ENCODE measurements at places on chromosomes 5 and 9.

DNA sequence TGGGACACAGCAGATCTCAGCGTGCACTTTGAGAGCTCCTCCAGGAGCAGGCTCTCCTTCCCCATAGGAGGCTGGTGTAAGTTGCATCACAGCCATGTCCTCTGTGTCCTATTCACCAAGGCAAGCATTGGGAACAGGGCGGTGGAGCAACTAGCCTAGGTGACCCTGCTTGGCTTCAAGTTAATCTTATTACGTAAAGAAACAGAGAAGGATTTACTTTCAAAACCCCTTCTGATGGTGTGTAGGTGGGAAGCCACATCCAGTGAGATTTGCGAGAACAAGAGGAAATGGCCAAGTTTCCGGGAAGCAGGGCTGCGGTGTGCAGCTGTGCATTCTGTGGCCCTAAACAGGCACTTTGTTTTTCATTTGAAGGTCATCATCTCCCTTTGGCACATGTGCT lies 80.2 kb downstream of the TRIO start:
- no peak for DNase-seq

DNA sequence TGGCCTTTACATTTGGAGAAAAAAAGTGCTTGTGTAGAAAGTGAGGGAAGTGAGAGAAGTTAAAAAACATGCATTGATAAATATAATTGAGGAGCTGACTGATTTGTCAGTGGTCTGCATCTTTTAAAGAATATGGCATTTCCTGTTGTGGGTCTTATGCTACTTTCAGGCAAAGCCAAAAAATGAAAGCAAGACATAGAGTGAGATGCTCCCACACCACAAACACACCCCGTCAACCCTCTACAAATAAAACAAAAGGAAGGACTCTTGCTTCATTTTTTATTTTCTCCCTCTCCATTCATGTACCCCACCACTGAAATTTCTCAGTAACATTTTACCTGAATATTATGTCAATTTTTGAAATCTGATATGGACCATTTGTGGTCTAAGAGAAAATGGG lies 22.1 kb upstream of the PLCXD3 start:
- no peak for DNase-seq

GRCh38 chr9:93680443-93681268 lies 104.3 kb downstream of the PHF2 start:
- DNase-seq, result peak; percentile 3

- no peak for DNase-seq
Measured at GRCh38 chr5:141855265-141856036, 22.8 kb downstream of the PCDH1 start.

DNA sequence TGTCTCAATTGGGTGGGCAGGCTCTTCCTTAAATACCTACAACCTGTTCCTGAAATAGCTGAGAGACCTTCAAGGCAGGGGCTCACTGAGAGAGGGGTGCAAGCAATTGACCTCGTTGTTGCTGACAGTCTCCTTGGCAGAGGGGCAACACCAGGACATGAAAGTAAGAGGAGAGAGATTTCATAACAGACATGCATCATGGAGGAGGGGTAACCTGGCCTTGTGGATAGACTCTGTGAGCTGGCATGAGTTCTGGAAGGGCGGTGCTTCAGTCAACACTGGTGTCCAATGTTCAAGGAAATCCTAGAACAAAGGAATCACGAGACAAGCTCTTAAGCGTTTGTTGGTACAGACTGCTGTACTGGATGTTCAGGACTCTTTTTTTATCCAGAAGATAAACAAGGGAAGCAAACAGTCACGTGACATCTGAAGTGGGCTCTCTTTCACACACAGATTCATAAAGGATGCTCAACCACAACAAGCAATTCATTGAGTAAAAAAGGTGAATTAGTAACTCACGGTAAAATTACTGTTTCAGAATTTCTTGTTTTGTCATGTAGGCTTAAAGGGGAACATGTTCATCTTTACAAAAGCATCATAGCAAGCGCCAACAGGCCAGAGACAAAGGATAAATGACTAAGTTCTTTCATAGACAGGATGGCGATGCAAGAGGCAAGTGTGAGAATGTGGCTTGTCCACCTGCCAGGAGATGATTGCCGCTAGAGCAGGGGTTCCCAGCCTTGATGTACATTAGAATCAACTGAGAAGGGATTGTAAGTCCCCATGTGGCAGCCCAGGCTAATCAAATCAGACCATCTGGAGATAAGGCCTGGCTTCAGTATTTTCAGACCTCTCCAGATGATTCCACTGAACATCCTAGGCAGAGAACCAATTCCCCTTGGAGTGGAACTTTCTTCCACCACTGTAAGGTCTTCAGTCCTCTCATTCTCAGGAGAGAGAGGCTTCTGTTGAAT lies 20.7 kb downstream of the ANKRA2 start:
- no peak for DNase-seq

DNA sequence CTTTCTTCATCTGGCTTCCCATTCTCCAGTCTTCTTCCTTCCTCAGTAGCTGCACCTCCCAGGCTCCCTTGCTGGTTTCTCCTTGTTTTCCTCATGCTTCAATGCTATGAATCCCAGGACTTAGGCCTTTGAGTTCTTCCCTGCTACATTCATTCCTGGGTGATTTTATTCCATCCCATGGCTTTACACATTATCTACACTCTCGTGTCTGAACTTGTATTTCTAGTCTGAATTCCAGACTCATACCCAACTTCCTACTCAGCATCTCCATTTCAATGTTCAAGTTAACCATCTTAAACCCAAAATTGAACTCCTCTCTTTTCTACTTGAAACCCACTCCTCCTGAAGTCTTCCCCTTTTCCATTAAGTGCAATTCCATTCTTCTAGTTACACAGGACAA lies 20.0 kb downstream of the SLC24A2 start:
- DNase-seq, result no peak

- peak; percentile 53 for DNase-seq
Measured at GRCh38 chr9:135221951-135222631, 134.6 kb downstream of the OLFM1 start.

- no peak for DNase-seq
Measured at GRCh38 chr5:74262544-74263207, 377.9 kb downstream of the ENC1 start.

GRCh38 chr5:96404191-96404867 lies 28.7 kb downstream of the PCSK1 start:
- DNase-seq, result no peak

- peak; percentile 45 for DNase-seq
Measured at GRCh38 chr9:136552117-136552703, 6.4 kb upstream of the NOTCH1 start.

DNA sequence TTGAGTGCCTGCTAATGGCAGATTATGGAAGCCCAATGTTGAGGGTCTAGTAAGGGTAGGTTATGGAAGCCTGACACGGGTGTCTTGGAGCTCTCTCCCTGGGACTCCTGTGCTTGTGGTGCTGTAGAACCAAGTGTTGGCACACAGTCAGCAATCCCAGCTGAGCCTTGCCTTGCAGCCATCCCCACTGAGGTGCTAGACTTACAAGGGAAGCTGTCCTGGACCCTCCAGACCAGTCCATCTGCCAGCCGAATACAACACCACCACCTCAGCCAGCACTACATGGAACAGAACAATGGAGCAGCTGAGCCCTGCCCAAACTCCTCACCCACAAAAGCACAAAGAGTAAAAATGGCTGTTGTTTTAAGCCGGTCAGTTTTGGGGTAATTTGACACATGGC lies 90.5 kb upstream of the DNAH5 start:
- DNase-seq, result peak; percentile 47

- DNase-seq, result peak; percentile 84
Measured at GRCh38 chr5:86757824-86758223, 140.1 kb downstream of the COX7C start.

DNA sequence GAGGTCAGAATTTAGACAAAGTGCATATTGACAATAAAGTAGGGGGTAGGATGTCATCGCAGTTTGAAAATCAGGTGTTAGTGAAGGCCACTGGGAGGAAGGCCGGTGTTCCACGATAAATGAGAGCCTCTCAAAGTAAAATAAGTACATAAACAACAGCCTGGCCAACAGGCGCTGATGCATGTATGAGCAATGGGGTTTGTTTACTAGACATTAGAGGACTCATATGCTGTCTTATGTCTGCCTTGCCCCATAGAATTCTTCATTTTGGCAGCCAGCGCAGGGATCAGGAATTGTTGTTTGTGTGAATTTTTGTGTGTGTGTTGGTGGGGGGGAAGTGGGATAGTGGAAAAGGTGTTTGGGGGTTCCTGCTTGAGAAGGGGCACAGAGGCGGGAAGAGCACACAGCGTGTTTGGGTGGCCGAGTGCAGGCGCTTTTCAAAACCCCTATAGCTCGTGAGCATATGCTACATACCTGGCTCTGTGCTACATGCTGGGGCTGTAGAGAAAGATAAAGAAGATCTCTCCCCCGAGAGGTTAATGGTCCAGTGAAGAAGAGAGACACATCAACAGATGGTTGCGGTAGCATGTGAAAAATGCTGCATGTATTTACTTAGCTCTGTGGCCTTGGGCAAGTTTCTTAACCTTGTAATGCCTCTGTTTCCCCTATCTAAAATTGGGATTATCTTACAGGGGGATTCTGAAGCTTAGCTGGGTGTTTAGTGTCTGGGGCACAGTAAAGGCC lies 11.5 kb downstream of the SNX30 start:
- no peak for DNase-seq

DNA sequence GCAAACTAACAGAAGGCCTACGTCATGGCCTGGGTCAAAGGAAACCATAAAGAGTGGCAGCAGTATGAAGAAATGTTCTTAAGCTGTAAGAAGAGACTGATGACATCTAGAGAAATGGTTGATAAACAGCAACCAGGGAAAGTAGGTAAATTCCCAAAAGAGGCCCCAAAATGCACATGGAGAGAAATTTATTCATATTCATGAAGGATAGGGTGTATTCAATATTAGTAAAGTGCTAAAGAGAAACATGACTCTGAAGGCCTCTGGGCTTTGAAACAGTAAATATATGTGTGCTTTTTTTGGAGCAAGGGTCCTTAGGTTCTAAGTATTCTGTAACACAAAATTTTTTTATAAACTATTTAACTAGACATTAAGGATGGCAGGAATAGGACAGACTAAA lies 149.7 kb upstream of the GRIA1 start:
- no peak for DNase-seq

GRCh38 chr5:143231973-143232812 lies 171.3 kb downstream of the NR3C1 start:
- no peak for DNase-seq

GRCh38 chr5:96629774-96630173 lies 32.4 kb upstream of the CAST start:
- DNase-seq, result peak; percentile 92

DNA sequence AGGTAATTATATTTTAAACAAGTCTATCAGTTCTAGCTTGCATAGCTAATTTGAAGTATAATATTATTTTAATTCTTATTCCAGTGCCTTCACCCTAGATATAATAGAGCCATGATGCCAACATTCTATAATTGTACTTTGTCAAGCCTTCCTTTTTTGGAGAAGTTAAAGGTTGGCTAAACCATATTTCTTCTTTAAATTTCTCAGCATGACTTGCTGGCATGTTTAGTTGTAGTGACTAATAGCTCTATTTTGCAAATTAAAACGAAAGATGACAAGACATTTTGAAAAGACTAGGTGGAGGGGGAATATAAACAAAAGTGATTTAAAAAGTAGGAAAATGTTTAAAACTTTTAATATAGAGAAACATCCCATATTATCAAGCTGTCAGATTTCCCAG lies 400.7 kb downstream of the PSAT1 start:
- no peak for DNase-seq

DNA sequence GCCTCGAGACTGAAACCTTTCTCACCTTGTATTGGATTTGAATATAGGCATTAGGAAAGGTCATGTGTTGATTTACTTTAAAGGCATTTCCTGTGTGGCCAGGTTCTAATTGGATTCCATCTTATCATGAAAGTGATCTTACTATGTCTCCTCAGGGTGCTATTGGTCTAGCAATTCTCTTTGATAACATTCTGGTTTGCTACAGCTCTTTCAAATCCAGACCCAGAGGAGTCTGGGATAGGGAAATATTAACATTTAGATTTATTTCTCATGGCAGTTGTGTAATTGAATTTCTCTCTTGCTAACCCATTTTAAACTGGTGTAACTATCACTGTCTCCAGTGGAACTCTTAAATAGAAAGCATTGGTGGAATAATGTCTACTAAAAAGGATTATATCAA lies 69.9 kb upstream of the NMUR2 start:
- DNase-seq, result no peak

All from Daoy (cell line).